ENCODE measurements at places on chromosomes 2 and 18.

GRCh38 chr2:43225788-43226557 lies 433 bp downstream of the ZFP36L2 start:
- no peak for DNase-seq

DNA sequence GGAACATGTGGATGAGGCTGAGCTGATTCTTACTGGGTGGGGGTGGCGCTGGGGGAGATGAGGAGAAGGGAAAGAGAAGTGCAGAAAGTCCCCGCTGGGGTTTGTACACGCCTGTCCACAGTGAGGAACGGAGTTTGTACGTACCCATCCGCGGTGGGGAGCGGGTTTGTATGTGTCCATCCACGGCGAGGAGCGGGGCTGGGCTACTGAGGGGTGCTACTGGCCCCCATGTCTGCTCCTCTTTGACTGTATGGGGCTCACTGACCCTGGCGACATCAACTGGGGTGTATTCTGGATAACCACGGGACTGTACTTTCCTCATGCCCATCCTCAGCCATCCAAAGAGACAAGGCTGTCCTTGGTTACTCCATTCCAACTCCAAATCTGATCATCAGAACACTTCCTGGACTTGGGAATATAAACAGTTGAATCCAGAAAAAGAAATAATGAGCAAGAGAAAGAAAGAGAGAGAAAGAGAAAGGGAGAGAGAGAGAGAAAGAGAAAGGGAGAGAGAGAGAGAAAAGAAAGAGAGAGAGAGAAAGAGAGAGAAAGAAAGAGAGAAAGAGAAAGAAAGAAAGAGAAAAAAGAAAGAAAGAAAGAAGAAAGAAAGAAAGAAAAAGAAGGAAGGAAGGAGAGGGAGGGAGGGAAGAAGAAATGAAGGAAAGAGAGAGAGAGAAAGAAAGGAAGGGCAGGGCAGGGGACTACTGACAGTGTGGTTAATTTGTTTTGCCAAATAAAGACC lies 21.0 kb downstream of the MAL start:
- DNase-seq, result no peak

DNA sequence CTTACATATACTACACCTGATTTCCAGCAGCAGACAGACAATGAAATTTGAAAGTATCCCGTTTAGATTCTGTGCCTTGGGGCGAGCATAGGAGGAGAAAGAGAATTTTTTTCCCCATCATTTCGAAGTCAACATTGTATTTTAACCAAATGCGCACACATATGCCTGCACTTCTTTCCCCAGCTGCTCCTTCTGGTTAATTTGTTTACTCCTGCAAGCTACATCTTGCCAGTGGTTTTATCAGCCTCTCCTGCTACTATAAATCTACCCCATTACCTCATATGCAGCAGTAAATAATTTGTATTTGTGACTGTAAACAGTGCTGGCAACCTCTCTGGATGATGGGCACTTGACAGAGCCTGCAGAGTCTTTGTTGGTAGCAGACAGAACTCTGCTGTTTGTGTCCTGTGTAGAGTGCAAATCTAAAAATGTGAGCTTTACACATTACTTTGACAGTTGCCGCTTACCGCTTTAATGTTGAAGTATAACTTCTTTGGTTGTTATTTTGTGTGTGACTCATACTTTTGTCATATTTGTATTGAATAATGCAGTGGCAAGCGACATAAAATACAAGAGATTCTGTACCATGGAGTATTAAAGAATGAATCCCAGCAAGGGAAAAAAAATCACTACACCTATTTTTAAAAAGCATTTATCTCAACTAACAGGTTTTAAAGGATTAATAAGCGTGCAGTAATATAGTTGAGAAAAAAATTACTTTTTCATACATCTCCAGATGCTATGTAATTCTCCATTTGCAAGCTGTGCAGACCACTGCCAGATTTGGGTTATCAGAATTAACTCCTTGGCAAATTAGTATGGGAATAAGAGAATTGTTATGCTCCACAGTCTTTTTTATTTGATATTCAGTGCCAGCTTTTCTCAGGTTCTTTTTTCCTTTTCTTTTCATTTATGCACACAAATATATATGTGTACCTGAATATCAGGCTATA lies 536.8 kb downstream of the XIRP2 start:
- DNase-seq, result peak; percentile 68

GRCh38 chr2:123917241-123917640 lies 107.8 kb upstream of the CNTNAP5 start:
- no peak for DNase-seq

DNA sequence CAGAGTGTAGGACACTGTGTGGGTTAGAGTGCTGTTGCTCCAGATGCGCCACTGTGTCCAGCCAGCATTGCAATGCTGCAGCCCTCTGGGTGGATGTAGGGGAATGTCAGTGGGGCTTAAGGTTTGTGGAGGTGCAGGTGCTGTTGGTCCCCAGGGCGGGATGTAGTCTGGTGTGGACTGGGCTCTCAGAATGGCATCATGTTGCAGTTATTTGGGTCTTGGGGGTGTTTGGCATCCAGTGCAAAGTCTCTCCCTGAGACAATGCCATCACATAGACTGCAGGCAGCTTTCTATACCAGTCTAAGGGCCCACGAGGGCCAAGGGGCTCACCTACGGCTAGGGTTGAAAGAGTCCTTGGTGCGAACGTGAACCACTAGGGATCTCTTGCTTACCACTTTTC lies 275.3 kb downstream of the SOX11 start:
- no peak for DNase-seq

DNA sequence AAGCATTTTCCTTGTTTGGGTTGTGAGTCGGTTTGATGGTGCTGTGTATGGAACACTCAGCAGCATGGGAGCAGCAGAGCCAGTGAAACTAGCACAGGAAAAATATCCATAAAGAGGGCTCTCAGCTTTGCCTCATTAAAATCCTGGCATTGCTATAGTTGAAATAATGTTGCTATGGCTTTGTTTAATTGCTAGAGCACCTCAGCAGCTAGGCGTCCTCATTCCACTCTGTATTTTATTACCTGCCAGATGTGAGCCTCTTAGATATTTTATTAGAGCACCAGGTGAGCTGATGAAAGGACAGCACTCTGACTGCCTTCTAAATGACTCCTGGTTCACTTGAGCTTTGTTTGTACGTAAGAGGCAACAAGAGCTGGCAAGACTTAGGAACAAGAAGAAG lies 232.4 kb downstream of the MTX2 start:
- DNase-seq, result peak; percentile 73

DNA sequence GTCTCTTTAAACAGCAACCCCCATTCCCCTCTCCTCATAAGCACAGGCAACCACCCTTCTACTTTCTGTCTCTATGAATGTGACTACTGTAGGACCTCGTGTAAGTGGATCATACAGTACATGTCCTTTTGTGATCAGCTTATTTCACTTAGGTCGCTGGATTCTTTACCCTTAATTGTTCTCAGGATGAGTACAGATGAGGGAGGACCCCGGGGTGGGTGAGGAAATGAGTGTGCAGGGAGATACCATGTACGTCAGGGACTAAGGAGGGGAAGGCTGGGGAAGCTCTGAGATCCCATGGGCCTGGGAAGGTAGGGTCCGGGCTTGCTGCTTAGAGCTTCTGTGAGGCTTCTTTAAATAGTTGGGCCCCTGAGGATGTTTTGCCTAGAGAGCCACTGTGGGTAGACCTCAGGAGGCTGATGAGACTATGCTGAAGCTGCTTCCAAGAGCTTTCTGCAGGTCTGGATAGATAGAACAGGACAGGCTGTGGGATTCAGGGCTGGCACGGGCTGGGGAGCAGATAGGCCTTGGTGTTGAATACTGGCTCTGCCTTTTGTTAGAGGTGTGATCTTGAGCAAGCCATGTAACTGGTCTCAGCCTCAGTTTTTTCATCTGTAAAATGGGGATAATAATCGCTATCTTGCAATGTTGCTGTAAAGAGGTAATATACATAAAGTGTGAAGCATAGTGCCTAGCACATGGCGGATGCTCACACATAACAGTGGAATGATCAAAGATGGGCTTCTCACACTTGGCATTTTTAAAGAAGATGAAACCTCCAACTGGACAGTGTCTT lies 155.3 kb downstream of the PRKCE start:
- DNase-seq, result no peak

DNA sequence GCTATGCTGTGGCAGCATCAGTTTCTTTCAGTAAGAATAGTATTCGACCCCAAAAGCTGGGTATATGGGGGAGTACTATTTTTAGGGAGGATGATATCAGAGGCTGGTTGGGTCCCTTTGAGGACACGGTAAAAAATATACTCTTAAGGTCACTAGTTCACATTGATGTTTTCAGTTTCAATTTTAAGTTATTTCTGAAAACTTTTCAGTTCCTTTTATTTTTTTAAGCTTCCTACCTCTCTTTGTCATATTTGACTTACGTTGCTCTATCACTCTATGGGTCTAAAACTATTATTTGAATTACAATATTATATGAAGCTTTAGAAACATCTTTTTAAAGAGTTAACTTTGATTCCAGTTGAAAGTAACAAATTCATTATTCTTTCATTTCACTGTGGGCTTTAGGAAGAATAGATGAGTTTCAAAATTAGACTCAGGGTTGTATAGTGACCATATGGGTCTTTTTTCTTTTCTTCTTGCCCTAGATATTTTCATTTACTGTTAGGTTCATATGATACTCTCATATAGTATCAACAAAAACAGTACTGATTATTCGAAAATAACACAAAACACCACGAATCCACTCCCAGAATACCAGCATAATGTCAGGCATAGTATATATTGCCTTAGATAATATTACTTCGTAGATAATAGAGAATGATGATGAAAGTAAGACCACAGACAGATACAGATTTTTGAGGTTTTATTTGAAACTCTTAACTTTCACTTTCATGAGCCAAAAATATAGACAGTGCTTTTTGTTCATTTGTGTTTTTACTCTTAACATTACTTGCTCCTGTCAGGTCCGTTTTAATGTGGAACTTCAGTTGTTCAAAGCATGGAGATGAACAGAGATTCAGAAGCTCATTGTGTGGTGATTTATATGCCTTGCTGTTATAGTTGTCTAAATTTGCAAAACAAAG lies 9.8 kb downstream of the RMDN2 start:
- DNase-seq, result no peak

GRCh38 chr18:37450434-37451132 lies 115.0 kb downstream of the CELF4 start:
- no peak for DNase-seq

Measured in NCI-H345 (cell line).